ENCODE measurements at places on chromosomes 11 and 22. TPM values are rescaled to one million over a fixed set of nuclear protein-coding genes. Genes with fewer than 3 reads are reported as not detected.

The LAYN gene
- total RNA-seq, result 27.2 TPM

The SAA2 gene
- total RNA-seq, result 77.4 TPM

The APOL4 gene
- not detected for total RNA-seq

The CFAP300 gene
- not detected for total RNA-seq

The GSTT2B gene
- total RNA-seq, result not detected

DNA sequence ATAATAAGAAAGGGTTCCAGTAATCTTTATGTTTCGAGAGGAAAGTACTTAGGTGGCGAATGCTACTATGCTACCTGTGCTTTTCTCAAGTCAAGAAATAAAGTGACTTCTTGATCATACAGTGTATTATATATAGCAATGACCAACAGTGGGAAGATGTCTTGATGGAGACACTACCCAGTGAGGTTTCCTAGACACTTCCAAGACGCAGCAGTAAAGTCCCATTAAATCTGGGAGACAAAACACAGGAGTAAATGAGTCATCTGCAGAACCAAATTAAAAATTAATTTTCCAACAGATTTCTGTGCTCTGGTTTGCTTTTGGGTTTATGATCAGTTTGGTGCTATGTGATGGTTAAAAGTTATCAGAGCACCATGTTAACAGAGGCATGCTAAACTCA, 29.1 kb upstream of the RAB38 start:
- DNase-seq, result no peak

DNA sequence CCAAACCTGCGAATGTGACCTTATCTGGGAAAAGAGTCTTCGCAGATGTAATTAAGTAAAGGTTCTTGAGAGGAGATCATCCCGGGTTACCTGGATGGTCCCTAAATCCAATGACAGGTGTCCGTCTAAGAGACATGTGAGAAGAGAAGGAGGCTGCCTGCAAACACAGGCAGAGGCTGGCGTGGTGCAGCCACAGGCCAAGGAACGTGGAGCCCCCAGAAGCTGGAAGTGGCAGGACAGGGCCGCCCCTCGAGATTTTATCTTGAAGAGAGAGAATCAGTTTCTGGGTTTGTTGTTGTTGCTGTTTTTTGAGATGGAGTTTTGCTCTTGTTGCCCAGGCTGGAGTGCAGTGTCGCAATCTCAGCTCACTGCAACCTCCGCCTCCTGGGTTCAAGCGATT, 33.6 kb downstream of the MRGPRD start:
- DNase-seq, result no peak

DNA sequence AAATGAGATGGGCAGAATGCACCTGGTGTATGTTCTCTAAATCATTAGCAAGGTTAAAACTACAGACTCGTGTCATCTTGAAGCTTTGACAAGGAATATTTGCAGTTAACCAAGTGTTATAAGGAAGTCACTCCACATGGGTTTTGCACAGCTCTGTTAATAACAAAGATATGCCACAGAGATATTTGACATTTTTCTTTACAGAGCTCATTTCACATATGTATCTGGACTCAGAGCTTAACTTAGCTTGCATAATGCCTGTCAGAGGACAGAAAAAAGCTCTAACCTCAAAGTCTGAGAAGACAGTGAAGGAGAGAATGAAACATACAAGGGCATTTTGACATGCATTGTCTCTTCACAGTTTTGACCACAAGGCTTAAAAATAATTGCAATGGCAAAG, 105.5 kb downstream of the C11orf87 start:
- DNase-seq, result no peak

- no peak for DNase-seq
These were observed 37.6 kb downstream of the SYT13 start for GRCh38 chr11:45248501-45249011.

Measured in ascending aorta (tissue), 2 donors.